ENCODE measurements at places on chromosomes 3 and 15. TPM values are rescaled to one million over a fixed set of nuclear protein-coding genes. Genes with fewer than 3 reads are reported as not detected.

DNA sequence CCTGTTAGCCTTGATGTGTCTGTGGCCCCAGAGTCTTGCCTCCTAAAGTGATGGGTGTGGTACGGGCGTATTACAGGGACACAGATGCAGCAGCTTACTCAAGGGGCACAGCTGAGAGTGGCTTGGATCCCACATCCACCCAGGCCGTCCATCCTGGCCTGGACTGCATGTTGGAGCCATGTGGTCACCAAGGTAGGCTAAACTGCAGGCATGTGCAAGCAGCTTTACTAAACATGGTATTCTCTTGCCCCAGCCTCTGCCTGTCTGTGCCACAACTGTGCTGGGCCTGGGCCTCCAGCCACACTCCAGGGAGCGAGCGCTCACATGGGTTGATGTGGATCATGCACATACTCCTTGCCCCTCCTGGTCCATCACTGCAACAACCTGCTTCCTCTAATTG, 6.1 kb upstream of the GPR62 start:
- DNase-seq: no peak

DNA sequence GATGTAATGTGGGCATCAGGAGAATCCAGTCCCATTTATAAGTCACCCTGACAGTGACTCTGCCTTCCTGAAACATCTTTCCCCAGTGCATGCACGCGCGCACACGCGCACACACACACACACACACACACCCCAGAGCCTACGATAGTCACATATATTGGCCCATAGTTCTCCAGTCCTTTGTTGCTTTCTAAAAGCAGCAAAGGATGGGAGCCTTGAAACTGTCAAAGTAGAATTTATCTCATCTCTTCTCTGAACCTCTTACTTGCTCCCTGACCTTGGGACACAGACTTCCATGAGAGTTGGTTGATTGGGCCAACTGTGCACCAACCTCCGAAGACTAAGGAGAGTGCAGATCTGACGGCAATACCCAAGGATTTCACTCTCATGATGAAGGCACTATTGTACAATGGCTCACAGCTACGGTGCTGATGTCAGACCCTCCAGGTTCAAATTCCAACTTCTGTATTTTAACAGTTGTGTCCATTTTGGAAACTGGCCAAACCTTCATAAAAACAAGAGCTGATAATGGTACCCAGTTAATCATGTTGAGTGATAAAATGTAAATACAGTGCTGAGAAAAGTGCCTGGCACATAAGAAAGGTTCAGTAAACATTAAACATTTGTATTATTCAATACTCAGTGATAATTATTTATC, 8.3 kb downstream of the CPA3 start:
- no peak for DNase-seq

DNA sequence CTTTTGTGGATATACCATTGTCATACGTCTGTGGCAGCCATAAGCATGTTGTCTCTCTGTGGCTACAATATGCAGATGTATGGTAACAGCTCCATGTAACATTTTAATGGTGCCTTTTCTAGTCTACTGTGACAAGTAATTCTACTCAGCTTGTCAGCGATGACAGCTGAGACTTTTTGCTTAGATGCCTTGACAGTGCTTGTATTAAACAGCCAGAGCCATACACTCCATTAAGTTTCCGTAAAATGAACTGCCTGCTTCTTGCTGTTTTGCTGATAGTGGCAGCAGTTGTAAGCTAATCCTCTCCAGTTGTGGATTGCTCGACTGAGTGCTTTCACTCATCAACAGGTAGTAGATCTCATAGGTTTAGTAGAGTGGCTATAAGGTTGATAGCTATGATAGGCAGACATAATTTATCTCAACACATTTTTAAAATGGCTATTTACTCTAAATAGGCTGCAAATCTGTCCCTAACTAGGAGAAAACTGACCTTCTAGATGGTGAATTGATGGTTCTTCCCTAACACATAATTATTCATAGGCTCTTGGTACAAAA, 260.2 kb upstream of the NAALADL2 start:
- DNase-seq: no peak

- DNase-seq: no peak
Measured at GRCh38 chr15:70204652-70205051, 106.9 kb upstream of the TLE3 start.

CMTM8 gene
- total RNA-seq: 3.7 TPM

CCR5 gene
- total RNA-seq: 0.42 TPM

IL20RB gene
- 0.83 TPM for total RNA-seq
